NCI-H524 treated with DMSO at 0.1 percent for 48 hours (cell line): ENCODE measurements at places on chromosomes 11 and 22.
A peak's percentile ranks its signal among the peaks of the same experiment; 100 is the strongest.

- DNase-seq, result no peak
These were observed 18.4 kb downstream of the ACO2 start for GRCh38 chr22:41487037-41487935.

- no peak for DNase-seq
These were observed 805.5 kb downstream of the BRD1 start for GRCh38 chr22:49021926-49022815.

DNA sequence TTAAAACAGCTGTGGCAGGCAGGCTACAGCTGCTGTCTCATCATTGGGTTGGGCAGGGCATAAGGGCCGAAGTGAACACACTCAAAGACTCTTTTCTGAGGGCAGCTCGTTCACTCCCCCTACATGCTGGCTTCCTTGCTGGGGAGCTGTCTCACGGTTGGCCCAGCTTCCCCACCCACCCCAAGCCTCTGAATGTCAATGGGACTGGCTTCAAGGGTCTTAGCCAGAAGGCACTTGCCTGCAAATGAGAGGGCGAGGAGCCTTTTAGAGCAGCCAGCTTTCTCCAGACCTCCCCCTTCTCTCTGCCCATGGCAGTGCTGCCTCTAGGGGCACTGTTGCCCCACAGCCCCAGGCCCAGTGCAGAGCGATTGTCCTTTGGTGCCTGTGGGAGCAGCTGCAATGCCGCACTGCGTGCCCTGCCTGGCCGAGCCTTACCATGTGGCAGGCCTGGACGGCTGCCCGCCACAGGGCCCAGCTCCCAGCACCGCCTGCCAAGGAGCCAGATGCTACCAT, 94.7 kb upstream of the RASSF10 start:
- DNase-seq, result peak; percentile 85

- no peak for DNase-seq
These were observed 37.4 kb downstream of the CD82 start for GRCh38 chr11:44602891-44603310.

GRCh38 chr11:88318017-88318416, 19.5 kb downstream of the CTSC start:
- DNase-seq, result no peak

DNA sequence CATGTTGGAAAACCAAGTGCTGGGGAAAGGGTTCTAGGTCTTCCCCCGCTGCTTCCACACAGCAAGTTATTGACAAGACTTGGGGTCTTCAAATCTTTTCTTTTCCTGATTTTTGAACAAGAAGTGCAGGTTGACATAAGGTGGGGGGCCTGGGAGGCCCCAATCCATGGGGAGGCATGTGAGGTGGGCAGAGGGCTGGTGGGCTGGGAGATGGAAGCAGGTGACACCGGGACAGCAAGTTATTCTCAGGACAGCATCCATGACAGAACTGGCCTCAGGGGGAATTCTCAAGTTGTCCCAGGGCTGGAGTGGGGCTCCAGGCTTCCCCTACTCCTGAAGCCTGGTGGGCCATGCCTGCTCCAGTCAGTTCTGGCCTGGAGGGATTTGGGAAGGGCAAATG, 5.5 kb downstream of the FGF19 start:
- no peak for DNase-seq
